ENCODE measurements at places on chromosomes 5 and 9. TPM values are rescaled to one million over a fixed set of nuclear protein-coding genes. Genes with fewer than 3 reads are reported as not detected.

DNA sequence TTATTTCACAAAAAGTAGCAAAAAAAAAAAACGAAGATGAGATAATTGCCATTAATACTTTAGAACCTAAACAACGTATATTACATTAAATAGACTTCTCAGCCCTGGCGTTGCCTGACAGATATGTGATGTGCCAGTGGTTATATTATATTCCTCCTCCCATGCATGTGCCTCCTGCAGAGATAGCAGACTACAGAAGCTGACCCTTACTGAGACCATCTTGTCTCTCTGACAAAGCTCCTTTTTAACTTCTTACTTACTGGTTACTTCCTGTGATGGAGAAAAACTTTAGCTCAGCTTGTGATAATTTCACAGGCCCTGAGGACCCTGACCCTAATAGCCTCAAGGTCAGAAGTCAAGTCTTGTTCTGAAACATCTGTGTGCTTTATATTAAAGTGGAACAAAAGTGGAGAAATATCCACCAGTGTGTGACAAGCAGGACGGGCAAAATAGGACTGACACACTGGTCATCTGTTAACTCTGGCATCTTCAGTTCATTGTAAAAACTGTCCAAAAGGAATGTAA is 80.6 kb upstream of the POU5F2 start:
- H3K4me3 ChIP-seq, result no peak overlapping the region
- H3K4me1 ChIP-seq, result no peaks in the 10 kb centered on the region
- H3K27me3 ChIP-seq, result no peaks in the 10 kb centered on the region
- H3K36me3 ChIP-seq, result no peaks in the 10 kb centered on the region
- H3K27ac ChIP-seq, result no peak overlapping the region
- no peak for DNase-seq

DNA sequence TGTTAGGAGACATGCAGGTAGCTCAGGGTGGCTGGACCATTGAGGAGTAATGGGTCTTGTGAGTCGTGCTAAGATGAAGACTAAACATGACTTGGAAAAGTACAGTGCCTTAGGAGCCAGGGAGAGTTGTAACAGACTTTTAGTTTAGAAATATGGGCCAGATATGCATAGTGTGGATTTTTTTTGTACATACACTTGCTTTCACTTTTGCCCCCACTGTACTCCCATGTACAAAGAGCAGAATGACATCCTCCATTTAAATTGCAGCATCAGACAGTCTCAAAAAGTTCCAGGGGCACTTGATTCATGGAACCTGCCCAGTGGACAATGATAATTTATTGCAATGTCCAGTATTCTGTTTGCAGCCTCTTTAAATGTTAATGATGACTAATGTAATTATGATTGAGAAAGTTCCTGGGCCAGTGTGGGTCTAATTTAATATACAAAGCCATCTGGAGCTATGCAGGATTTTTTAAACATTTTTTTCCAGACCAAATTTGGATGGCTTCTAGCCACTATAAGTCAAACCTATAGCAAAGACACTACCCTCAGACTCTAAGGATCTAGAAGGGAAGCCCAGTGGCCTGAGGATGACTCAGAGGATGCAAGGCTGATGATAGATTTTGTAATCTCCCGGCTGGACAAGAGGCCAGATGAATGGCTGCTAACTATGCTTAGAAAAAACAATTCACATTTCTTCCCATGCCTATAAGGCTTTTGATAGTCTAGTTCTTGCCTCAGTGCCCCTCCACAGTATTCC is 80.1 kb downstream of the TRPC7 start:
- no peak overlapping the region for H3K4me3 ChIP-seq
- no peaks in the 10 kb centered on the region for H3K36me3 ChIP-seq
- H3K27ac ChIP-seq, result no peak overlapping the region
- no peak for DNase-seq
- no peaks in the 10 kb centered on the region for H3K4me1 ChIP-seq

- peaks cover 12% of the 10 kb centered on the region for H3K4me1 ChIP-seq
- no peaks in the 10 kb centered on the region for H3K36me3 ChIP-seq
- no peak overlapping the region for H3K4me3 ChIP-seq
These were observed 15.5 kb upstream of the CTSL start for GRCh38 chr9:87710443-87710842.

GRCh38 chr9:132583584-132584304 is 1.3 kb downstream of the BARHL1 start:
- no peak overlapping the region for H3K4me3 ChIP-seq
- no peak overlapping the region for H3K27ac ChIP-seq
- H3K36me3 ChIP-seq, result no peaks in the 10 kb centered on the region
- DNase-seq, result no peak
- peaks cover 34% of the 10 kb centered on the region for H3K27me3 ChIP-seq

DNA sequence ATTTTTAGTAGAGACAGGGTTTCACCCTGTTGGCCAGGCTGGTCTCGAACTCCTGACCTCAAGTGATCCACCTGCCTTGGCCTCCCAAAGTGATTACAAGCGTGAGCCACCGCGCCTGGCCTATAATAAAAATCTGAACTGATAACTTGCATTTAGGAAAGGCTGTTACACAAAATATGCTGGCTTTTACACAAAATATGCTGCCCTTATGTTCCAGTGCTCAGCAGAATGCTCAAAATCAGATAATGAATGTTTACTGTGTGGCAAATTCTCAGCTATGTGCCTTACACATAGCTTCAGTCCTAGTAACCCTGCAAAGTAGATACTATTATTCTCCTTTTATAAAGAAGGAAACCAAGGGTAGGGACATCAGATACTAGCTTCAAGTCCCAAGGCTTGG is 141.3 kb upstream of the MSX2 start:
- no peaks in the 10 kb centered on the region for H3K36me3 ChIP-seq
- H3K27me3 ChIP-seq, result no peaks in the 10 kb centered on the region
- no peak overlapping the region for H3K4me3 ChIP-seq
- no peak for DNase-seq

- no peaks in the 10 kb centered on the region for H3K27me3 ChIP-seq
- DNase-seq, result no peak
- no peak overlapping the region for H3K4me3 ChIP-seq
- H3K4me1 ChIP-seq, result peaks cover 7% of the 10 kb centered on the region
- H3K27ac ChIP-seq, result no peak overlapping the region
These were observed 26.0 kb downstream of the ADAMTSL1 start for GRCh38 chr9:18499980-18500379.

DNA sequence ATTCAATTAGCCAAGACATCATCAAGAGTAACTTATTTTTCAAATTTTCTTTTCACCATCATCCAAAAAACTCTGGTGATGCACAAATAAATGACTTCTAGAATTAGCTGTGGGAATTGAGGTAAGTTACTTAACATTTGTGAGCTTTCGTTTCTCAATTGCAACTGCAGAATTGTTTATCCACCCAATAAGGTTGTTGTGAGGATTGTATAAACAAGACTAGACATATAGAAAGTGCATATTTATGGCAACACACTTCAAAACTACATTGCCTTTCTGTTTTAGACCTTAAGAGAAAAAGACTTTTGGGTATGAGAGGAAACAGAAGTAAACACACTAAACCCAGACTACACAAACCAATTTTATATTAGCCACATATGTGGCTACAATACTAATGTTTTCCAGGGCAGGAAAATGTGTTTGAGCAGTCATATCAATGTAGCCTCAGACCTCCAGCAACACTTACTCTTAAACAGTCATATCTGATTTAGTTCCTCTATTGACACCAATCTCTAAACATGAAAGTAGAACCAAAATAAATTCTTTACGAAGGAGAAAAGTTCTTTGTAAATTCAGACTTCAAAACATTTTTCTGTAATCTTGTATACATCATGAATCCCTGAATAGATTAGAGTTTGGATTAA is 488.0 kb upstream of the CYLC2 start:
- no peak overlapping the region for H3K27ac ChIP-seq
- no peaks in the 10 kb centered on the region for H3K27me3 ChIP-seq
- no peaks in the 10 kb centered on the region for H3K4me1 ChIP-seq
- no peak for DNase-seq
- no peaks in the 10 kb centered on the region for H3K36me3 ChIP-seq

The RLN2 gene
- not detected for total RNA-seq

GRCh38 chr9:83068414-83068813 is 5.5 kb upstream of the RASEF start:
- no peak for DNase-seq
- H3K27ac ChIP-seq, result no peak overlapping the region
- H3K4me3 ChIP-seq, result no peak overlapping the region
- H3K36me3 ChIP-seq, result no peaks in the 10 kb centered on the region
- no peaks in the 10 kb centered on the region for H3K4me1 ChIP-seq
- no peaks in the 10 kb centered on the region for H3K27me3 ChIP-seq

GRCh38 chr5:61991430-61991829 is 314.6 kb upstream of the KIF2A start:
- no peak for DNase-seq
- no peaks in the 10 kb centered on the region for H3K36me3 ChIP-seq
- no peak overlapping the region for H3K4me3 ChIP-seq
- H3K27ac ChIP-seq, result no peak overlapping the region

DNA sequence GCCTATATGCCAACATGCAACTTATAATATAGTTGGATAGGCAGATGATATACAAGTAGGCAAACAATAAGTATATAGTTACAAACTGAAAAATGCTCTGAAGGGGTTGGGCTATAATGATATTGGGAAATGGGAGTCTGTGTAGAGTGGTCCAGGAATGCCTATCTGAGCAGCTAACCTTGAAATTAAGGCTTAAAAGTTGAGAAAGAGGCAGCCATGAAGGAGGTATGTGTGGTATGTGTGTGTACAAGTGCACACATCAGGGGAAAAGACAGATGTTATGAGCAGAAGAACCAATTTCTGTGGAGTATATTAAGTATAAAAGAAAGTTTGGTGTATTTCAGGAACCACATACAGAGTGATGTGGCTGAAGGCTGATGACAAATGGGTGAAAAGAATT is 154.9 kb upstream of the PAPPA start:
- no peaks in the 10 kb centered on the region for H3K27me3 ChIP-seq
- no peaks in the 10 kb centered on the region for H3K36me3 ChIP-seq
- DNase-seq, result no peak
- H3K27ac ChIP-seq, result no peak overlapping the region
